ENCODE measurements at places on chromosomes 16 and 17. TPM values are rescaled to one million over a fixed set of nuclear protein-coding genes. Genes with fewer than 3 reads are reported as not detected.
A peak's percentile ranks its signal among the peaks of the same experiment; 100 is the strongest.

DNA sequence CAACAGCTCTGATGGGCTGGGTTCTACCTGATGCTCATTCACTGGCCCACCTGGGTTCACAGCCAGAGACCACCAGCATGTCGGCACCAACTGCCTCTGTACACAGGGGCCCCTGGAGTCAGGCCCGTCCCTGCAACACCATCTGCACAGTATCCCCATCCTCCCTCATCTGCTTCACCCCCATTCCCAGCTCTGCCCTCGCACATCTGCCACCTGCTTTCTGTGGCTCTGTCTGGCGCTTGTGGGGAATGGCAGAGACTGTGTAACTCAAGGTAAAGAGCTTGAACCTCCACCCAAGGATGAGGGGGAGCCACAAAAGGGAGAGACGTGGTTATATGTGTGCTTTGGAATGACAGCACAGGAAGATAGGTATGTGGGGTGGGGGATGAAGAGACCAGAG is 27.2 kb downstream of the SMPD3 start:
- DNase-seq: no peak

DNA sequence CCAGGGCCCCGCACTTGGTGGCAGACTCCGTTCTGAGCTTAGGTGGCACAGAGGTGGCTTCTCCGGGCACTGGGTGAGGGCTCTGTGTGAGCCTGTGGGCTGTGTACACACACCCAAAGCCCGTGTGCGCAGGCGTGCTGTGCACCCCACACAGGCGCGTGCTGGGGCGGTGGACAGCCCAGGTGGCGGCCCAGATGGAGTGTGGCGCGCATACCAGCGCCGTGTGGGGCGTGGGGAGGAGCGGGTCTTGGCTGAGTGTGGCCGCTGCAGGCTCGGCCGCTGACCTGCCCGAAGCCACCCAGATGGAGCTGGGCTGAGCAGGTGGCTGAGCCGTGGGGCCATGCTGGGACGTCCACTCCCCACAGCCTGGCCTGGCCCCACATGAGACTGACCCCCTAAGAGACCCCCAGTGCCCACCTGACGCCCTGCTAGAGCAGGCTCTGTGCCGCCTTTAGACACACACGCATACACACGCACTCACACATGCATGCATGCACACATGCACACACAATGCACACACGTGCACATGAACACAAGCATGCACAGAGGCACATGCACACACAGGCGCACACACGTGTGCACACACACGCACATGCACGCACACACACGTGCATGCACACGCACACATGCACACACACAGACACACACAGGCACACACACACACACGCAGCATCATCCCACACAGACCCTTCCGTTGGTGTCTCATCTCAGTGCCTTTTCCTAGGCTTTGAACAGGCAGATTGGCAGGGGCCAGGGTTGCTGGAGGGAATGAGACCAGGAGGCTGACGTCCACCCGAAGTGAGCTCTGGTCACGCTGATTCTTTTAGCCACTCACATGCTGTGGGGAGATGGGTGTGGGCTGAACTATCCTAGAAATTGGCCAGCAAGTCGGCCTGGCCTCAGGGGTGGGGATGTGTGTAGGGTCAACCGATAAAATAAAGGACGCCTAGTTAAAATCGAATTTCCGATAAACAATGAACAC is 2.1 kb downstream of the PRR35 start:
- no peak for DNase-seq

DNA sequence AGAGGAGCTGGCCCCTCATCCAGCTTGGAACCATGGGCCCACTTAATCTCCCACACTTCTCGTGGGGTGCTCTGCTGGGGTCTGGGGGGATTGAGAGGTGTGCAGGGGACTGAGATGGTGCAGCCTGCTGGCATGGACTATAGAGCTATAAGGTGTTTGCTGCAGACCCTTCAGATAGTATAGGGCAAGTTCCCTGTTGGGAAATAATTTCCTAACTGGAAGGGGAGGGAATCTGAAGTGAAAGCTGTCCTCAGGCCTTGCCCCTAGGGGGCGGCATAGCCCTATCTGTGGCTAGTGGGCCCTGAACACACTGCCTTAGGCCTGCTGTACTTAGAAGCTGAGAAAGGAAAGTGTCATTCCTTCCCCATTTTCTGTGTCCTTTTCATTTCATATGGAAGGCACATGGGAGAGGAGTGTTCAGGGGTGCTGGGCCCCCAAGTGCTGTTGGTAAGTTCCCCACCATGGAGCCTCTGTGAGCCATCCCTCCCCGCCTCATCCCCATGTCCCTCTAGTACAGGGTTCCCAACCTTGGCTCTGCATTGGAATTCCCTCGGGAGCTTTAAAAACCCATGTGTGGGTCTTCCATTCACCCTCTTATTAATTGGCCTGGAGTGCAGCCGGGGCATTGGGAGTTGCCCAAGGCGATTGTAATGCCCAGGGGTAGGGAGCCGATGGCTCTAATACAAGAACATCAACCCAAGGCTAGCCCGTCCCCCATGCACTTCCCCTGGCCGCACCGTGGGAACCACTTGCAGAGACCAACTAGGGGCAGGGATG is 19.7 kb downstream of the GOSR2 start:
- peak; percentile 71 for DNase-seq

ABCC6 gene
- 10.4 TPM for total RNA-seq

- DNase-seq: no peak
These were observed 13.2 kb downstream of the NGFR start for GRCh38 chr17:49508061-49508865.

GRCh38 chr16:85861095-85861825 is 37.7 kb upstream of the IRF8 start:
- DNase-seq: peak; percentile 0

MRPL27 gene
- total RNA-seq: 71.7 TPM

MT1A gene
- 10.2 TPM for total RNA-seq

ZNF597 gene
- total RNA-seq: 1.7 TPM

AIPL1 gene
- not detected for total RNA-seq

DNA sequence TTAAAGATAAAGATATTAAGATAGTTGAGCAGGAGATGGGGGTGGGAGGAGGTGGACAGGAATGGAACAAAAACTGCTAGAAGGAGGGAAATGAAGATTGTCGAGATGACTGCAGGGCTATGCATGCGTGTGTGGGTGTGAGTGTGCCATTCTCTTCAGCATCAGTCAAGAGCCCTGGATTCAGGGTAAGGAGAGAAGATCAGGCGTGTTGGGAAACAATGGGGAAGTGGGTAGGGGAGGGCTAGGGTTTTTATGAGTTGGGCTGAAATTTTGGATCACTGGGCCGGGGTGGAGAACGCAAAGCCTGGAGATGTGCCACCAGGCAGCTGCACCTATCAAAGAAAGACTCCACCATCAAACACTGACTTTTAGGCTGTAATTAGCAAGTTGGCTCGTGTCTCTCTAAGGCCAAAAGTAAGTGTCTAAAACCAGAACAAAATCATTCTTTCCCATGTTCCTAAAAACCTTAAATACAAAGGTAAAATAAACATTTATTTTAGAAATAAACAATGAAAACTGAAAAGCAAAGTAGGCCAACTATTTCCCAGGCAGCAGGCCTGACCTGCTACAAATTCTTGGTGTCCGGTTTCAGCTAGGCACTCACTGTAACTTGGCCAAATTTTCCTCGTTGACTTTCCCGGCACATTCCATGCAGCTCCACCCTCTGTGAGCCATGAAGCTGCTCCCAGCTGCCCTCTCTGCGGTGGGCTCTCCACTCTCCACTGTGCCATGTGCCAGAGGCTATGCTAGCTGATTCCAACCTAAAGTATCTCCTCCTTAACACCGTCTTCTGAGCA is 4.2 kb downstream of the CDRT4 start:
- no peak for DNase-seq

DNA sequence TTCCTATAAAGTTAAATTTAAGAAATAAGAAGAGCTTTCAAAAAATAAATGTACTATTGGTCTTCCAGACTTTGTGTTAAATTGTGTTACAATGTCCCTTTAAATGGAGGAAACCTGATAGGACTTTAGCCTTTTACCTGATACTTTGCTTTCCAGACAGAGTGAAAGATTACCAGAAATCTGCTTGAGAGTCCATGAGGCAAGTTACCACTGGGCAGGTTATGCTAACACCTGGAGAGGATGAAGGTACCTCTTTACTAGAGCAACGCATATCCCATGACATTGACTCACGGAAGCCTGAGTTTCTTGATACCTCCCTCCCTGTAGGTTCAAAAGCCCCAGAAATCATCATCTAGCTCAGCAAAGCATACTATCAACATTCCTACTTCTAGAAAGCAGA is 143.9 kb upstream of the C17orf78 start:
- no peak for DNase-seq

GRCh38 chr16:78434401-78434800 is 334.9 kb downstream of the WWOX start:
- DNase-seq: no peak

DNA sequence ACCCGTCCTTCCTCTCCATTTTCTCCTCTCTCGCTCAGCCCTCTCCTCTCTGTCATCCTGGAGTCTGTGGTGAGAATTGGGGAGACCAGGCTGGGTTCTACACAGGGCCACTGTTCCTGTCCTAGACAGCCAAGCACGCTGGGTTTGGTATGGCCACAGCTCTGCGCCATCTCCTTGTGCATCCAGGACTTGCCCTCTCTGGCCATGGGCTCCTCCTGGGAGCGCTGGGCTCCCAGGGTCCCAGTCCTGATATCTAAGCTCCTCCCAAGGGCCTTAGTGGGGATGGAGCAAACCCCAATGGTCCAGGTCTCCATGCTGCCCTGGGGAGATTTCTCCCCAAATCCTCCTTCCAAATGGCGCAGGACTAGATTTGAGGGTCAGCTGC is 27.2 kb upstream of the ITGA3 start:
- no peak for DNase-seq

DNA sequence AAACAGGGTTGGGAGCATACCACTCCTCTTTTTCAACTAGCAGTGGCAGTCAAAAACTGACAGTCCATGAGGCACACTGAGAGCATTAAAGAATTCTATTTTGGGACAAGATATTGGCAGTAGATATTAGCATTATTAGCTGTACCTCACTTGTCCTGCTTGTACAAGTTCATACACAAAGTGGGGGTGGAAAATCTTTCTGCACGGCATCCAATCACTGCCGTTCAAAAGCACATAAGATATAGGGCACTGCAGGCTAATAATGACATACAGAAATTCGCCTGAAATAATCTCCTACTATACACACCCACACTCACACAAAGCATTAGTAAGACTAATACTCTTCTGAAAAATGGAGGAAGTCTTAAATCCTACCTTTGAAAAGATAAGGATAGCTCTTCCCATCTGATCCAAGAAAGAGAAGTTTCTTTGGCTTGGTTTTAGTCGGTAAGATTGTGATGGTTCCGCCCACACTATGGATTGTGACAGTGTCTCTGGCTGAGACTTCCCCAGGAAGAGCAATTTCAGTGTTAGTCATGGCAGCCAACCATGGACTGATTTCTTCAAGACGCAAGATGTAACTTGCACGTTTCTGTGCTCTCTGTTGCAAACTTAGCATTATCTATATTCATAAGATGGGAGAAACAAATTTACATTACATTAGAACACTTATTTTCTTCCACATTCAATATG is 40.6 kb upstream of the ARL6IP1 start:
- no peak for DNase-seq

EFCAB3 gene
- not detected for total RNA-seq

DNA sequence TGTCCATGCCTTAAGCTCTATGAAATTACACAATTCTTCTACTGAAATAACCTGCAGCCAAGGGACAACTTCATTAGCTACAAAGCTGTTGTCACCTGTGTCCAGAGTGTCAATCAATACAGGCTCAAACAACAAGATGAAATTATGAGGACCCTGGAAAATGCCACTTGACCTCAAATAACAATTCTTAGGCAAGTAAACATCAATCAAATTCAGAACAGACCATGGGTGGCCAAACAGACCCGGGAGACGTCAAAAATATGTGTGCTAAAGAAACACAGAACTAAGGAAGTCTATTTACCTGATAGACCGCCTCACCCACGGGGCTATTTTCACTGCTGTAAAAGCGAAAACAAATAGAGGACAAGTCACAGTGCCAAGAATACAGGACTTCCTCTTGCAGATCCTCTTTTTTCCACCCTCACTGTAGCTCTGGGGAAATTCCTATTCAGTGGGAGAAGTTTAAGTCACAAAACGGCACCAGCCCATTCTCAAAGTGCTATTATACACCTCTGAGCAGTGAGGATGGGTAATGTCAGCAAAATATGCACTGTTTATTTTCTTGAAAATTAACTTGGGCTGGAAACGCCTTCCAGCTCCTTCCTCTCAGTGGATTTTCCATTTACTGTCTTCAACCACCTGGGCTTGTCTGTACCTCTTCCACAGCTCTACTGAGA is 2.7 kb downstream of the LITAF start:
- DNase-seq: peak; percentile 79

BRIP1 gene
- 3.3 TPM for total RNA-seq

DNA sequence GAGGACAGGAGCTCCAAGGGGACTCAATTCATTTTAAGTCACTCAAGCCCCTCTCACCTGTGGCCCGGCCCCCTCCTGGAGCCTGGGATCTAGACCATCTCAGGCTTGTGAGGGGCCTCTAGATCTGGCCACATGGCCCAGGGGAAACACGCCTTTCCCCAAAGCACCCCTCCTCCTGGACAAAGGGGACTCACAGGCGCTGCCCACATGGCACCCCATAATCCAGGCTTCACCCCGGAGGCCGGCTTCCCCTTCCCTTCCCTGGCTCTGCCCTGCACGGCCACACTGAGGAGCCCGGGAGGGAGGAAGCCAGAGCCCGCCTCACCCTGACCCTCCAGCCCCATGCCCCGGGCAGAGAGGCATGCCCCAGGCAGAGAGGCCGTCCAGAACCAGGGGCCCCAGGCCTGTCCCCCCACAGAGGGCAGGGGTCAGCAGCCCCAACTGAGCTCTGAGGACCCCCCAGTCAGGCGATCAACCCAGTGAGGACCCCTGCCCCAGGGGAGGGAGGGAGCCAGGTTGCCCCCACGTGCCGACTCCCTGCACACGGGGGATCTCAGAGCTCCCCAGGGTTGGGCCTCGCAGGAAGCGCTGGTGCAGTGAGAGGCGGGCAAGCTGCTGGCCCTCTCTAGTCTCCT is 10.9 kb downstream of the HS3ST6 start:
- no peak for DNase-seq

- DNase-seq: no peak
These were observed 41.4 kb upstream of the TEKT1 start for GRCh38 chr17:6872936-6873335.

BLMH gene
- 33.7 TPM for total RNA-seq

SHCBP1 gene
- 4.6 TPM for total RNA-seq

GRCh38 chr16:70331588-70332358 is 14.9 kb upstream of the DDX19A start:
- DNase-seq: no peak

KRT12 gene
- total RNA-seq: 2.2 TPM

- no peak for DNase-seq
These were observed 27.1 kb downstream of the PPM1D start for GRCh38 chr17:60627124-60627523.

CDRT4 gene
- total RNA-seq: 3.8 TPM

CYB5D1 gene
- total RNA-seq: 9.4 TPM

GRCh38 chr16:87278191-87279093 is 38.8 kb downstream of the C16orf95 start:
- peak; percentile 77 for DNase-seq

Measured in colonic mucosa (tissue), 4 donors.